Activated T-helper 17 cell treated with anti-CD3 and anti-CD28 coated beads, Interleukin-2, amount 50 U/mL, for 72 hours (primary cell): ENCODE measurements at places on chromosomes 1 and 21. TPM values are rescaled to one million over a fixed set of nuclear protein-coding genes. Genes with fewer than 3 reads are reported as not detected.

DNA sequence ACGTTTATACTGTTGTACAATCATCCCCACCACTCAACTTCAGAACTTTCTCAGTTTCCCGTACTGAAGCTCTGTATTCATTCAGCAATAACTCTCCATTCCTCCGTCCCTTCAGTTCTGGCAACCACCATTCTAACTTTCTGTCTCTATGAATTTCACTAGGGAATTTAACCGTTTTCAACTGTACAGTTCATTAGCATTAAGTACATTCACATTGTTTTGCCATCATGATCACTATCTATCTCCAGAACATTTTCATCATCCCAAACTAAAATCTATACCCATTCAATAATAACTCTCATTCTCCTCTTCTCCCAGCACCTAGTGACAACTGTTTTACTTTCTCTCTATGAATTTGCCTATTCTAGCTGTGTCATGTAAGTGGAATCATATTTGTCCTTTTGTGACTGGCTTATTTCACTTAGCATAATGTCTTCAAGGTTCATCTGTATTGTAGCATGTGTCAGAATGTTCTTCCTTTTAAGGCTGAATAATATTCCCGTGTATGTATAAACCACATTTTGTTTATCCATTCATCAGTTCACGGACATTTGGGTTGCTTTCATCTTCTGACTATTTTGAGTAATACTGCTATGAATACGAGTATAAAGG is 75.0 kb downstream of the CEP350 start:
- peak; percentile 24 for ATAC-seq

DNA sequence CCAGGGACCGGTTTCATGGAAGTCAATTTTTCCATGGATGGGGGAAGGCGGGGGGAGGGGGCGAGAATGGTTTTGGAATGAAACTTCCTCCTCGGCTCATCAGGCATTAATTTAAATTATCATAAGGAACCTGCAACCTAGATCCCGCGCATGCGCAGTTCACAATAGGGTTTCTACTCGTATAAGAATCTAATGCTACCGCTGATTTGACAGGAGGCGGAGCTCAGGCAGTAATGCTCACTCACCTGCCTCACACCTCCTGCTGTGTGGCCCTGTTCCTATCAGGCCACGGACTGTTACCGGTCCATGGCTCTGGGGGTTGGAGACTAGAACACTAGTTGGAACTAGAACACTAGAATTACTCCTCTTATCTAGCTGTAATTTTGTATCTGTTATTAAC is 38.0 kb downstream of the PRRX1 start:
- ATAC-seq: no peak

GRCh38 chr1:90591355-90591969 is 125.6 kb downstream of the BARHL2 start:
- no peak for ATAC-seq

- ATAC-seq: peak; percentile 81
Observed at GRCh38 chr1:192530254-192530653, 45.3 kb upstream of the RGS1 start.

GRCh38 chr1:117244306-117244705 is 33.6 kb upstream of the VTCN1 start:
- ATAC-seq: no peak

DNA sequence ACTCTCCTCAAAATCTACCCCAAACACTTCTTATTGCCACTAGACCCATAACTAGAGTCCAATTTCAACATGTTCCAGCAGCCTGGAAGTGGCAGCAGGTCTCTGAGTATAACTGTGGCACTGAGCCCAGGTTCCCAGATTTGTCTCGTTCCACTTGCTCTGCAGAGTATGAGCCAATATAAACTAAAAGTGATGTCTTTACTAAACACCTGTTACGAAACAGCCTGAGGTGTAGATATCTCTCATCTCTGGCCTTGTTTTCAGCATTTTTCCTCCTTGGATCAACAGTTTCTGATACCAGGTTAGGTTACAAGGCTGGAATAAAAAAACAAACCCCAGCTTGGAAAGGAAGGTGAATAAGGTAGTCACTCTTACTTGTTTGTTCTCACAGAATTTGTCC is 25.2 kb upstream of the PRDX6 start:
- no peak for ATAC-seq

DNA sequence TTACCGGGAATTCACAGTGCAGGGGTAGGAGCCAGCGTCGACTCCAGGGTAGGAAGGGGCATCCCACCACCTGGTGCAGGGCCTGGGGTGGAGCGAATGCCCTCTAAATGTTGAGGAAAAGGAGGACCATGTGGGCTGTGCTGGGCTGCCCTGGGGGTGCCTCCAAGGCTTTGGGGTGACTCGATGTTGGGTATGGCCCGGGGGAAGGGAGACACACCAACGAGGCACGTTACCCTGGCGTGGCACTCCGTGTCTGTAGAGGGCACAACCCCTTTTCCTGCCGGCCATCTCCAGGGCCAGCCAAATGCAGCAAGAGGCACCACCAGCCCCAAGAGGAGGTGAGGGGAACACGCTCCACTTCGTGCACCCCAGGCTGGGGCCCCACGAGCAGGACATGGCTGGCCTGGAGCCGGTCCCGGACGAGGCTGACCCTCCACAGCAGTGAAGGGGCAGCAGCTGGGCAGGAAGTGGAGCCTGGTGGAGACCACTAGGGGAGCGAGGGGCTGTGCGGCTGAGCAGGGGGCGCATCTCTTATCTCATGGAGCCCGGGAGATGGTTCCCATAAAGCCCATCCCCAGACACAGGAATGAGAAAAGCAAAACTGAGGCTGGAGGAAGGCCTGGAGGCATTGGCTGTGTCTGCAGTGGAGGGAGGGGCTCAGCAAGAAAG is 11.2 kb downstream of the ACTRT2 start:
- no peak for ATAC-seq

- ATAC-seq: no peak
Observed at GRCh38 chr1:36934061-36934460, 100.3 kb downstream of the GRIK3 start.

- no peak for ATAC-seq
Observed at GRCh38 chr21:18989953-18990495, 586.4 kb upstream of the TMPRSS15 start.

- ATAC-seq: peak; percentile 18
Observed at GRCh38 chr1:206555473-206555935, 48.2 kb downstream of the RASSF5 start.

- no peak for ATAC-seq
Observed at GRCh38 chr1:231172411-231172810, 10.6 kb downstream of the TRIM67 start.

DNA sequence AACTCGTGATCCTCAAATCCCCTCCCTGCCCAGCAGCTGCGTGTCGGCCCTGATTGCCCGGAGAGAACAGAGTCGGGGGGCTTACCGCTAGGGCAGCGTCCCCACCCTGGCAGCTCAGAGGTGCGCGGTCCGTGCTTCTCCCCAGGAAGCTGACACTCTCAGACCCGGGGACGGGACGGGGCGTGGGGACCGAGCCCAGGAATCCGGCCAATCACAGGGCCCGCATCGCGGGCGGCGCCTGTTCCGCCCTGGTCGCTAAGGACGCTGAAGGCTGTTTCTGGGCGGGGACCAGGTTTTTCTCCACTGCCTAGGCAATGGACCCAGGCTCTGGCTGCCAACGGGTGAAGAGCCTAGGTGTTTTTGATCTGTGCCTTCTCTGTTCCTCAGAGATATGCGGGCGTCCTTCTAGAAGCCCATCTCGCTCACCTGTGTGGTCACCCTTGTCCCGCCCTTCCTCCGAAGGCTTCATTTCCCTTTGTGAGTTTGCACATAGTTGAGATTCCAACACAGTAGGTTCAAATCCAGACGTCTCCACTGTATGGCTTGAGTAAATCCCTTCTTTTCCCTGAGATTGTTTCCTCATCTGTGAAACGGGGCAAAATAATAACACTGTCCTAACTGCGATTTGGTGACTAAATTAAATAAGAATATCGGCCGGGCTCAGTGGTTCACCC is at the start of gene C1orf87:
Gene C1orf87 (minus strand): TSS at position 166 of the 674 bp plus-strand sequence. CDS start 1,127 bp downstream, outside the sequence.
- no peak for ATAC-seq

DNA sequence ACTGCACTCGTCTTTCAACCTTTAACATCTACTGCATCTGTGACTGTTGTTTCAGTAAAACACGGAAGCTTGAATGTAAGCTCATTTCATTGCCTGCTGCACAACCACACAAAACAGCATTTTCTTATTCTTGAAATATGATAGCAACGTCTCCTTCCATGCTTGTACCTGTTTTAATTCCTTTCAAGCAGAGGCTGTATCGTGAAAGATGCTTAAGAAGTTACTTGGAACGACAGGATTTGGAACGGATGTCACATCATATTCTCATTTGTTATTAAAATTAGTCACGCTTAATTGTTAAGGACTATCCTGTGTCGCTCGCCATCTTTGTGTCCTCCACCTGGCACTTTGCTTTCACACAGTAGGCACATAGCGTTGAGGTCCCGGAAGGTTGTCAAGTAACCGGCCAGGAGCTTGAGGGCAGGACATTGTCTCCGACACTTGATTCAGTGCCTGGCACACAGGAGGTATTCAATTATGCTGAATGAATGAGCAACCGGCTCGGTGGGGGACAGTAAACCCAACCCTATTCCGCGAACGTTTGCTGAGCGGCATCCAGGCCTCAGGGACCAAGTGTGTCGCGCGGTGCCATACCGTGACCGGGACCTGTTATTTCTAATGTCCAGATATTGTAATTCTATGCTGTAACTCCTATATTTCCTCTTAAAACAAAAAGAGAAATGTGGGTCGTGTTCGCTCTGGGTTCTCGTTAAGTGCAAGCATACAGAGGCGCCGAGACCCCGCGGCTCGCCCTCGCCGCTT is 499 bp upstream of the SH3GLB1 start:
- peak; percentile 53 for ATAC-seq

GRCh38 chr1:180851995-180852887 is 60.5 kb upstream of the KIAA1614 start:
- no peak for ATAC-seq

- ATAC-seq: peak; percentile 61
Observed at GRCh38 chr1:232704694-232705680, 75.1 kb upstream of the SIPA1L2 start.

DNA sequence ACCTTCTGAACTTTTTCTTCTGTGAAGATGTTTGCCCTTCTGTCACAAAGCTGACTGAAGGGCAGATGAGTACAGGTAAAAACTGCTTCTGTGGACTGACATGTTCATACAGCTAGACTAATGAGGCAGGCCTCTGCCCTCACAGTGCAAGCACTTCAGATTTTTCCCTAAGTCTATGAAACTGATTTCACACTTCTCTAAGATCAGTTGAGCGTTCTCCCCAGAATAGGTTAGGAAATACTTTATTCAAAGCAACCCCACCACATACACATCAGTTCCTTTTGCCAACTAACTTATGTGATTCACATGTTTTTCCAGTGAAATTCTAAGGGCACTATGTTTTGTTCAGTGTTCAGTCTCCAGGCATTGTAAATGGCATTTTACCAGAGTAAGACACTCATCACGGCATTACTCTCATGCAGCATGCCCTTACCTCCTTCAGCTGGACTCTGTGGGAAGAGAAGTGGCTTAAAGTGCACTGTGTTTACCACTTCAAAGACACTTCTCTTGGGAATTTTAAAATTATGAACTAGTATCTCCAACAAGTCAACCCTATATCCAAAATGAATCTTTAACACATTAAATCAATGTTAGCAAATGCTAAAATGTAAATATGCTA is 5.4 kb upstream of the PSMG1 start:
- no peak for ATAC-seq

GRCh38 chr1:247204177-247204647 is 32.4 kb upstream of the ZNF124 start:
- no peak for ATAC-seq

- no peak for ATAC-seq
Observed at GRCh38 chr21:17264182-17264581, 248.7 kb upstream of the CXADR start.

- ATAC-seq: no peak
Observed at GRCh38 chr1:26857473-26858060, 5.4 kb upstream of the SFN start.

Gene TTC34
- total RNA-seq: 0.48 TPM

Gene GPR25
- 1.8 TPM for total RNA-seq

Gene MRPL39
- 55.7 TPM for total RNA-seq

Gene LMX1A
- total RNA-seq: not detected

Gene PHACTR4
- 29.3 TPM for total RNA-seq

Gene TMEM82
- not detected for total RNA-seq

Gene FAM163A
- total RNA-seq: not detected

Gene KDF1
- not detected for total RNA-seq

Gene CYP4A11
- total RNA-seq: not detected

Gene FMN2
- total RNA-seq: not detected

Gene C8A
- not detected for total RNA-seq
